Psoas muscle (tissue), 8 donors: ENCODE measurements at places on chromosomes 5 and 9. TPM values are rescaled to one million over a fixed set of nuclear protein-coding genes. Genes with fewer than 3 reads are reported as not detected.

DNA sequence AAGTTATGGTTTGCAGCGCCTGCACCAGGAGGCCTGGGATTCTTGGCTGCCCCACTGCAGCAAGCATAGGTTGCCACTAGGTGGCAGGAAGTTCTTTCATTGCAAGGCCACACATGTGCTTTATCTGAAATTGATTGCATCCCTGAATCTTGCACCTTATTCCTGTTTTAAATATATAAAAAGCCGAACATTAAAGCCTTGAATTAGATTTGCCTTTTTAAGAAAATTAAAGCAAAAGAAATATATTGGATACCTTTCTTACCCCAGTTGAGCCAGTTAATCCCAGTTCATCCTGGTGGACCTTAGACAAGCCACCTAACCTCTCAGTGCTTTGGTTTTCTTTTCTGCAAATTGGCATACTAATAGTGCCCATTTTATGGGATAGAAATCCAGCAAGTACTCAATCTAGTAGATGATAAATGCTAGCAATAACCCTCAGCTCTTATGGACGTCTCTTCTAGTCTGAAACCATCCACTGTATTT lies 6.3 kb upstream of the TRMT10B start:
- no peaks in the 10 kb centered on the region for H3K4me1 ChIP-seq
- no peaks in the 10 kb centered on the region for H3K36me3 ChIP-seq
- no peak overlapping the region for H3K27ac ChIP-seq
- no peak overlapping the region for H3K4me3 ChIP-seq
- H3K27me3 ChIP-seq = no peaks in the 10 kb centered on the region

GRCh38 chr9:15834541-15834940 lies 281.7 kb downstream of the CCDC171 start:
- H3K4me1 ChIP-seq = no peaks in the 10 kb centered on the region
- H3K4me3 ChIP-seq = no peak overlapping the region
- H3K27ac ChIP-seq = no peak overlapping the region

GRCh38 chr5:61491861-61492260 lies 159.8 kb downstream of the ZSWIM6 start:
- peaks cover 3% of the 10 kb centered on the region for H3K36me3 ChIP-seq
- H3K27me3 ChIP-seq = no peaks in the 10 kb centered on the region
- H3K27ac ChIP-seq = no peak overlapping the region
- no peak for DNase-seq
- H3K4me1 ChIP-seq = peaks cover 4% of the 10 kb centered on the region
- H3K4me3 ChIP-seq = no peak overlapping the region

- DNase-seq = no peak
- H3K27ac ChIP-seq = no peak overlapping the region
- H3K36me3 ChIP-seq = no peaks in the 10 kb centered on the region
- no peak overlapping the region for H3K4me3 ChIP-seq
Observed at GRCh38 chr9:31608416-31608815, 776.0 kb upstream of the ACO1 start.

GRCh38 chr5:95448789-95449188 lies 57.6 kb downstream of the FAM81B start:
- no peaks in the 10 kb centered on the region for H3K4me1 ChIP-seq
- H3K4me3 ChIP-seq = no peak overlapping the region
- no peaks in the 10 kb centered on the region for H3K36me3 ChIP-seq
- no peak for DNase-seq
- no peak overlapping the region for H3K27ac ChIP-seq

DNA sequence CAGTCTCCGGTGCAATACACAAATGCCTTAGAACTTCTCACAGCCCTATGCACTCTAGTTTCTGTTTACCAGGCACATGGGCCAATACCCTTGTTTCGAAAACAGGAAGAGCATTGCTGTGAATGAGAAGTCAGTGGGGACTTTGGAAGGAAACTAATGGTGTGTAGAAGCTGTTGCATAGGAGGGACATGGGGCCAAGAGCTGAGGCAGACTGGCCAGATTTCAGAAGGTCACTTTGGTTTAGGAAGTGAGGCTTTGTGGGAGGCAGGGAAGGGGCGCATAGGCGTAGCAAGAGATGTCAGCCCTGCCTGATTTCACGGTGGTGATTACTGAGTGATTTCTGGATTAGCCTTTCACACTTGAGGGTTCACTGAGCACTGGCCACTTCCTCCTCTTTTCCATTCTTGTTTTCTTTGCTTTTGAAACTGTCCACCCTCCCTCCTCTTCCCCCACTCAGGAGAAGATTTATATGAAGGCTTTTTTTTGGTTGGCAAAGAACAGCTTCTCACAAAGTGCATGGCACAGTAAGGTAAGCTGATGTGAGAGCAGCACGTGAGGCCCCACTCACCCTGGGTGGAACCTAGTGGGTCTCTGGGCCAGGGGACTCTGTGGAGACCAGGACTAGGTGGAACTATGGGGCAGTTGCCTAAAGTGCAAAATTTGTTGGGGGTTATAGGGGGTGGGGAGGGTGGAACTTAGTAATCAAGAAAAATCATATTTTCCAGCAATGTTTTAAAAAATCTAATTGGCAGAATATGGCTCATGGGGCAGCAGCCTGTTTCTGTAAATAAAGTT lies 6.1 kb upstream of the TMEM252 start:
- no peaks in the 10 kb centered on the region for H3K4me1 ChIP-seq
- no peak overlapping the region for H3K4me3 ChIP-seq
- H3K36me3 ChIP-seq = no peaks in the 10 kb centered on the region
- DNase-seq = no peak
- H3K27ac ChIP-seq = peak overlapping the region; percentile 26
- H3K27me3 ChIP-seq = no peaks in the 10 kb centered on the region

DNA sequence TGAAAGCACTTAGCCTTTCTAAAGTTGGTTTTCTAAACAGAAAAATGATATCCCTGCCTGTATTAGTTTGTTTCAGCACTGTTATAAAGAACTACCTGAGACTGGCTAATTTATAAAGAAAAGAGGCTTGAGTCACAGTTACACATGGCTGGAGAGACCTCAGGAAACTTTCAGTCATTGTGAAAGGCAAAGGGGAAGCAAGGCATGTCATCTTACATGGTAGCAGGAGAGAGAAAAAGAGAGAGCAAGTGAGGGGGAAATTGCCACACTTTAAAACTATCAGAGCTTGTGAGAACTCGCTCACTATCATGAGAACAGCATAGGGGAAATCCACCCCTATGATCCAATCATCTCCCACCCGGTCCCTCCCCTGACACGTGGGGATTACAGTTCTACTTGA lies 64.9 kb downstream of the FAM170A start:
- no peak overlapping the region for H3K27ac ChIP-seq
- H3K4me3 ChIP-seq = no peak overlapping the region
- DNase-seq = no peak
- no peaks in the 10 kb centered on the region for H3K4me1 ChIP-seq
- no peaks in the 10 kb centered on the region for H3K36me3 ChIP-seq

DNA sequence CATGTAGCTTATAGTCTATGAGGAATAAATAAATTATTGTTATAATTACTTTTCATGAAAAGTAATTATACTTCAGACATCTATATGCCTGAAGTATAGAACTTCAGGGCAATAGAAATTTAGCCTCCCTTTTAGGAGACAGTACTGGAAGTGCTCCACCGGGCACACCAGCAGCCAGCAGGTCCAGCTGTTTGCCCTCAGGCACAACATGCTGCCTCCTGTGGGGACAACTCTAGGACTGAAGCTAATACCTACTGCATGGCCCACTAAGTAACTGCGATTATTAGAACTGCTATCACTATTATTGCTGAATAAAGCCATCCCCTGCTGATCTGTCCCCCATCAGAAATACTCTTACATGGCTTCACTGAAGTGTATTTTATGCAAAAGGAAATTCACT lies 329.6 kb downstream of the MED10 start:
- H3K4me1 ChIP-seq = no peaks in the 10 kb centered on the region
- H3K27me3 ChIP-seq = no peaks in the 10 kb centered on the region
- H3K36me3 ChIP-seq = no peaks in the 10 kb centered on the region
- DNase-seq = no peak

DNA sequence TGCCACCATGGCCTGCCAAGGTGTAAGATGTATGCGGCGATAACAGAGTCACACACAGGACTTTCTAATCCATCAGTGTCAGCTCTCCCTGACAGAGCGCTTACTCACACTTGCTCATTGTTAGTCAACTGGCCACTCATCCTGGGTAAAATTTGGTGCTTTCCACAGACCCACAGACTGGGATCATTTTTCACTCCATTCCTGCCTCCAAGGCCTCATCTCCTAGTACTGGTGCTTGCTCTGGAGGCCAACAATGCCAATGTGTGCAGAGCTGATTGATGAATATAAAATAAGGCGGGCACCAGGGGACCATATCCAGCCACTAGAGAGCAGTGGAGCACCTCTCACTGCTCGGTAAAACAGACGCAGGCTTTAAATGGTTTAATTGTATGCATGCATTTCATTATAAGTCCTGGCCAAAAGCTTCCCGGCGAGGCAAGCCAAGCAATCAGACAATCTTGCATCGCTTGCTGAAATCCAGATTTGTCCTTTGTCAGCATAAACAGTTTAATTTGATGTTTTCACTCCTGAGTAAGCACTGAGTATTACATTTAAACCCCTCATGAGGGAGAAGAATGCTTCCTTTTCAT lies 22.3 kb downstream of the PSMB7 start:
- no peak for DNase-seq
- no peak overlapping the region for H3K4me3 ChIP-seq
- H3K27ac ChIP-seq = peak overlapping the region; percentile 58

DNA sequence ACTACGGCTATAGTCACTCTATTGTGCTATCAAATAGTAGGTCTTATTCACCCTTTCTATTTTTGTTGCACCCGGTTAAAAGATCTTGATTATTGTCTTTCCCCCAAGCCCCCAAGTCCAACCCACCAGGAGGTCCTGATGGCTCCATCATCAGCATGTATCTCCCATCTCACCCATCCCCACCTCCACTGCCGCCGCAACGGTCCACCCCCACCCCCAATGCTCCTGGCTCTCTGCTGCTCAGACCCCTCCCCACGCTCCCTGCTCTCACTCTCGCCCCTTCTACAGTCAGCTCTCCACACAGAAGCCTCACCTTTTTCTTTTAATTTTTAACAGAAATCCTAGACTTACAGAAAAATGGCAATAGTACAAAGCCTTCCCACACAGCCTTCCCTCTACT lies 51.5 kb upstream of the SH3PXD2B start:
- no peak for DNase-seq
- no peaks in the 10 kb centered on the region for H3K27me3 ChIP-seq
- H3K4me1 ChIP-seq = no peaks in the 10 kb centered on the region
- H3K4me3 ChIP-seq = no peak overlapping the region

GRCh38 chr5:151947931-151948608 lies 23.4 kb upstream of the GLRA1 start:
- H3K27ac ChIP-seq = no peak overlapping the region
- no peaks in the 10 kb centered on the region for H3K36me3 ChIP-seq
- H3K4me1 ChIP-seq = no peaks in the 10 kb centered on the region

DNA sequence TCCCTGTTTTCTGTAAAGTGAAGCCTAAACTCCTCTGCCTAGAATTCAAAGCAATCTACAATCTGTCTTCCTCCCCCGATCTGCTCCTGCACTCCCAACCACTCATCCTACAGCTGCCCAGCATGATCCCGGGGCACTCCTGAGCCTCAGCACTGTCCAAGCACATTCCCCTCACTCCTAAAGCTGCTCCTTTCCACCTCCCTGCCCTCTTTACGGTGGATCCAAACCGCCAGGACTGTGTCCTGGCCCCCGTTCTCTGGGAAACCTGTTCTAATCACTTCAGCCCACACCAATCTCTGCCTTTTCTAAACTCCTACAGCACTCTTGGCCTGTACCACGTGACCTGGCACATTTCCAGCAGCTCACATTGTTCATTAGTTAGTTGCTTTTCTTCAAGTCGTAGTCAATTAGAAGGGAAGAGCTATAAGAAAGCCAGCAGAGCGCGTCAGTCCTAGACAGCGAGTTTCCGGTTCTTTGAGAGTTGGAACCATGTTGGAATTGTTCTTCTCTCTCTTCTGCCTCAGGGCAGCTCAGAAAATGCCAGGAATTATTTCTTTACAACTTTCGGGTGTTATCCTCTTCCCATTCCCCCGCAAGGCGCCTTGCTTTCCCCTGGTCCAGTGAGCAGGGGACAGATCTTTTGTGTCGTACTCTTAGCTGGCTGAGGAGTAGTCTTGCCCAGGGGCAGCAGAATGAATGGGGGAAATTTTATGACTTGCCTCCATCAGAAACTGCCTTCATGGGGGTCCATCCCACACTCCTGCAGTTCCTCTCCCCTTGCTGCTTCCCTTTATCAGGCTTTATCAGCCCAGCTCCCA lies 60.7 kb downstream of the NRG2 start:
- H3K27ac ChIP-seq = peak overlapping the region; percentile 40
- H3K36me3 ChIP-seq = no peaks in the 10 kb centered on the region
- no peak overlapping the region for H3K4me3 ChIP-seq
- H3K27me3 ChIP-seq = no peaks in the 10 kb centered on the region
- peaks cover 44% of the 10 kb centered on the region for H3K4me1 ChIP-seq
- DNase-seq = no peak

- DNase-seq = no peak
- no peak overlapping the region for H3K27ac ChIP-seq
- H3K27me3 ChIP-seq = no peaks in the 10 kb centered on the region
Observed at GRCh38 chr5:103178167-103178566, 58.1 kb downstream of the PPIP5K2 start.

DNA sequence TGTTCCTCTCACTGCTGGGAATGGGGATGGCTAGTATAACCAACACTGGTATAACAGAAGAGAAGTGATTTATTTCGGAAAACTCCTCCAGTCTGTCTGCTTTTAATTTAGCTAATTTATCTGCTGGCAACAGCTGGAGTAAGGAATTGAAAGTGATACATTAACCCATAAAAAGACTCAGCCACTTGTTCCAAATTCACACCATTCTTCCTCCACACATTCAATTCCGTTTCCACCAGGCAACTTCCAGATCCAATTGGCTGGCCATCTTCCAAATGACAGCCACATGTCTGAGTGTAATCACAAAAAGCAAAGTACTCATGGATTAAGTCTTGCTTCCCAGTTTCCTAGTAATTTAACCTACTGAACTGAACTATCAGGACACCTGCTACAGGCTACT lies 77.1 kb upstream of the RETREG1 start:
- peaks cover 14% of the 10 kb centered on the region for H3K36me3 ChIP-seq
- H3K4me3 ChIP-seq = no peak overlapping the region
- no peak overlapping the region for H3K27ac ChIP-seq
- no peaks in the 10 kb centered on the region for H3K4me1 ChIP-seq

- no peaks in the 10 kb centered on the region for H3K36me3 ChIP-seq
- no peaks in the 10 kb centered on the region for H3K27me3 ChIP-seq
- H3K4me1 ChIP-seq = no peaks in the 10 kb centered on the region
- no peak overlapping the region for H3K4me3 ChIP-seq
- no peak overlapping the region for H3K27ac ChIP-seq
- no peak for DNase-seq
Observed at GRCh38 chr5:11143456-11144267, 382.6 kb upstream of the DAP start.

GRCh38 chr9:76528056-76528455 lies 69.1 kb downstream of the GCNT1 start:
- DNase-seq = no peak
- H3K36me3 ChIP-seq = no peaks in the 10 kb centered on the region
- H3K4me3 ChIP-seq = no peak overlapping the region
- no peaks in the 10 kb centered on the region for H3K4me1 ChIP-seq

CCNJL gene
- not detected for polyA plus RNA-seq

TAF11L2 gene
- not detected for polyA plus RNA-seq

SAXO1 gene
- polyA plus RNA-seq = not detected

MARCHF11 gene
- polyA plus RNA-seq = not detected

UNC5A gene
- not detected for polyA plus RNA-seq

PSAT1 gene
- polyA plus RNA-seq = 1.6 TPM
